H1 (cell line): ENCODE measurements at places on chromosomes 1 and 21. TPM values are rescaled to one million over a fixed set of nuclear protein-coding genes. Genes with fewer than 3 reads are reported as not detected.

ETV3L gene
- 0.17 and 0.25 TPM in 2 replicates for total RNA-seq

- H3K36me3 ChIP-seq = no peaks in the 10 kb centered on the region
- H3K27me3 ChIP-seq = no peaks in the 10 kb centered on the region
- H3K4me1 ChIP-seq = peaks cover 6% of the 10 kb centered on the region
- no peak overlapping the region for H3K27ac ChIP-seq
- H3K4me3 ChIP-seq = no peak overlapping the region
- DNase-seq = no peak
Measured at GRCh38 chr1:59688976-59689375, 125.8 kb upstream of the HOOK1 start.

DNA sequence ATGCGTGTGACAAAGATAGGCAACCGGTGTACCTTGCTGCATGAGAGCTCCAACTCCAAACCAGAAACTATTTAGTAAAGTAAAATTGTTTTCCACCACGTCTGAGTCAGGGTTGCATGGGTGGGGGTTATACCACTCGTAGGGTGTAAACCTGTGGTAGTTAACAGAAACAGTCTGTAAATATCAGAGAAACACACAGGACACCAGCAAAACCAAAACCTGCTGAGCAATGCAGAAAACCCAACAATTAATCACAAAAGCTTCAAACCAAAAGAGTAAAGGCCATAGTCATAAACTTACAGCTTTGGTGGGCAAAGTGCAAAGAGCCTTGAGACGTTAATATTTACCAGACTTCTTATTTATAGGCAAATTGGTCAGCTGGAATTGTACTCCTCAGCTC lies 282.7 kb downstream of the BACH1 start:
- no peaks in the 10 kb centered on the region for H3K4me1 ChIP-seq
- no peak for DNase-seq
- H3K36me3 ChIP-seq = no peaks in the 10 kb centered on the region
- H3K4me3 ChIP-seq = no peak overlapping the region

DNA sequence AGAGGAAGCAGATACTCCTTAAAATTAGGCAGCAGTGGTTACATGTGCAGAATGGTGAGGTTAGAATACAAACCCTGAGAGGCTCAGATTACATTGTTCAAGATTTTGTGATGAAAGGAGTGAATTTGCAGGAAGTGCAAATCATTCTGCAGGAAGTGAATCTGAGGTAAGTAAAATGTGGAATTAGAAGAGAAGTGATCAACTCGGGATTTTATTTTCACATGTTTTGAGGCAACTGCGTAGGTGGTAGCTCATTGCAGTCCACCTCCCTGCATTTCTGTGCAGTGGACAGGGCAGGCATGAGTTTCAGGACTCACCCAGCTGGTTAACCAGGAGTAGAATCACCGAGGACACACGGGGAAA lies 2.1 kb upstream of the PLA2G2C start:
- no peak overlapping the region for H3K27ac ChIP-seq
- H3K27me3 ChIP-seq = peaks cover 9% of the 10 kb centered on the region; the same call in 1 of the 2 replicates
- no peak for DNase-seq
- H3K4me3 ChIP-seq = no peak overlapping the region
- peaks cover 9% of the 10 kb centered on the region for H3K4me1 ChIP-seq
- H3K36me3 ChIP-seq = no peaks in the 10 kb centered on the region

RNF19B gene
- total RNA-seq = 10.4 and 11.2 TPM in 2 replicates

- DNase-seq = no peak
- no peaks in the 10 kb centered on the region for H3K4me1 ChIP-seq
- no peak overlapping the region for H3K27ac ChIP-seq
- H3K27me3 ChIP-seq = no peaks in the 10 kb centered on the region
- H3K36me3 ChIP-seq = no peaks in the 10 kb centered on the region
- H3K4me3 ChIP-seq = no peak overlapping the region
Measured at GRCh38 chr1:236033336-236033735, 31.6 kb downstream of the NID1 start.

DNA sequence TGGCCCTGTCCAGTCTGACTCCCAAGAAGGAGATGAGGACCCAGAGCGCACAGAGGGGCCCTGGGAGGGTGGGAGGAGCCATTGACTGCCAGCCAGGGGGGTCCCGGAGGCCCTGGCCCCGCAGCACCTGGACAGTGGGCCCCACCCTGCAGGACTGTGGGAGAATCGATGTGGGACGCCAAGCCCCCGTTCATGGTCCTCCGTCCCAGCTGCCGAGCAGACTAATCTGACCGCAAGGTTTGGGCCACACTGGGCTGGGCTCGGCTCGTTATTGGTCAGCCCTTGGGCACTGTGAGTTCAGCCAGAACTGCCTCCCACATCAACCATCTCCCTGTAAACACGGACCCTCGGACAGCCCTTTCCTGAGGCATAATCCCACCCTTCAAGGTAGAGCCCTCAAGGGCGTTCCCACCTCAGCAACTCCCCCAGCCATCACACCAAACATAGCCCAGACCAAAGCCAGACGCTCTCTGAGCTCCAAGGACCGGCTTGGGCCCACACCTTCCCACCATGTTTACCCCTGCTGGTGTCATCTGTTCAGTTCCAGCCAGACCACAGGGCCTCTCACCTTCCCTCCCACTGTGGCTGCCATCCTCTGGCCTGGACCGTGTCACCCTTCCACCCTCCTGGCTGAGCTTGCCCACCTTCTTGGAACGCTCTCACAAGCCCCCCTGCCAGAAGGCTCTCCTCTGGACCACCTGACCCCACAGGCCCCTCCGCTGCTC lies 16.2 kb upstream of the POFUT2 start:
- no peaks in the 10 kb centered on the region for H3K36me3 ChIP-seq
- no peaks in the 10 kb centered on the region; the same call in none of the 2 replicates for H3K4me1 ChIP-seq
- H3K27ac ChIP-seq = no peak overlapping the region
